Stimulated activated CD8-positive, alpha-beta memory T cell treated with anti-CD3 and anti-CD28 coated beads, Interleukin-7, amount 100 ng/mL, for 1 hour (primary cell): ENCODE measurements at places on chromosomes 12 and 14.

- DNase-seq = no peak
Measured at GRCh38 chr12:25497021-25497420, 56.1 kb downstream of the LMNTD1 start.

- DNase-seq = no peak
Measured at GRCh38 chr12:116639765-116640164, 80.6 kb downstream of the MAP1LC3B2 start.

- no peak for DNase-seq
Measured at GRCh38 chr12:18703321-18703720, 34.5 kb downstream of the PLCZ1 start.

DNA sequence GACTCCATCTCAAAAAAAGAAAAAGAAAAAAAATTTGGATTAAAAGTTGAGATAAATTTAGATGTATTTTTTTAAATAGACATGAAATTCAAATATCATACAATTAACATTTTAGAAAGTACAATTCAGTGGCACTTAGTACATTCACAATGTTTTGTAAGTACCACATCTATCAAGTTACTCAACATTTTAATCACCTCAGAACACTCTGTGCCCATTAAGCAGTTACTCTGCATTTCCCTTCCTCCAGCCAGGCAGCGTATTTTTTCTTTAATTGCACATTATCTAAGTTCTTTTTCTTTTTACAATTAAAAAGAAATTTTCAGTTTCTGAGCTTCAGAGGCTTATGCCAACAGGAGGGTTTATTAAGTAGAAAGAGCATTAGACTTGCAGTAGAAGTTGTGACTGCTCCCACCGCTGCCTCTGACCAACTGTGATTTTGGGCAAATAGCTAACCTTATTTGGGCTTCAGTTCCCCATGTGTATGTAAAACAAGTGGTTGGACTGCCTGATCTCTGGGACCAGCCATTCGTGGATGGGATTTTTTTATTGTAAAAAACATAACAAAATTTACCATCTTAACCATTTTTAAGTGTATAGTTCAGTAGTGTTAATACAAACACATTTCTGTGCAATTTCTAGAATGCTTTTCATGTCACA, 65.7 kb downstream of the WNK1 start:
- no peak for DNase-seq

GRCh38 chr12:104816845-104817503, 141.1 kb downstream of the SLC41A2 start:
- DNase-seq = no peak

- no peak for DNase-seq
Measured at GRCh38 chr12:47080725-47081502, 1.2 kb upstream of the AMIGO2 start.

GRCh38 chr12:129762436-129762835, 141.4 kb downstream of the TMEM132D start:
- no peak for DNase-seq

- DNase-seq = no peak
Measured at GRCh38 chr14:36646664-36647416, 14.8 kb upstream of the PAX9 start.

GRCh38 chr12:14554281-14555007, 13.2 kb downstream of the PLBD1 start:
- no peak for DNase-seq

DNA sequence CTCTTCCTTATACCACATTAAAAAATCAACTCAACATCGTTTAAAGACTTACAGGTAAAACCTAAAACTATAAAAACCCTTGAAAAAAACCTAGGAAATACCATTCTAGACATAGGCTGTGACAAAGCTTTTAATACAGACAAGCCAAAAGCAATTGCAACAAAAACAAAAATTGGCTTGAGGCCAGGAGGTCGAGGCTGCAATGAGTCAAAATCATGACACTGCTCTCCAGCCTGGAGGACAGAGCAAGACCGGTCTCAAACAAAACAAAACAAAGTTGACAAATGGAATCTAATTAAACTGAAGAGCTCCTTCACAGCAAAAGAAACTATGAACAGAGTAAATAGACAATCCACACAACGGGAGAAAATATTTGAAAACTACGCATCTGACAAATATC, 1057.8 kb downstream of the FSCB start:
- no peak for DNase-seq

DNA sequence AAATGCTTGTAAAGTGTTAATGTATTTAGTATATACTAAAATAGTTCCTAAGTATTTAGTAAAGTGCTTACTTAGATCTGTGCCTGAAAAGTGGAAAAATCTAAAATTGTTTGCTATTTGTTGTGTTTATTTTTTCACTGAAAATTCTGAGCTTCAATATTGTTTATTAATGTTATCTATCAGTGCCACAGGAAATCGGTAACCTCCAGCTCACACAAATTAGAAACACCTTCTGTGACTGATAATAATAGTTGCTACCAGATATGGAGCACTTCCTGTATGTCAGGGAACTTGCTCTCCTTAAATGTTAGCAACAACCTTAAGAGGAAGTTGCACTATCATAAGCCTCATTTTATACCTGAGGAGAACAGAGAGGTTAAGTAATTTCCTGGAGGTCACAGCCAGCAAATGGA, 723 bp upstream of the LRP10 start:
- no peak for DNase-seq

- DNase-seq = no peak
Measured at GRCh38 chr12:58342736-58343135, 401.4 kb downstream of the ATP23 start.

- DNase-seq = no peak
Measured at GRCh38 chr12:39375206-39375808, 67.6 kb downstream of the KIF21A start.

DNA sequence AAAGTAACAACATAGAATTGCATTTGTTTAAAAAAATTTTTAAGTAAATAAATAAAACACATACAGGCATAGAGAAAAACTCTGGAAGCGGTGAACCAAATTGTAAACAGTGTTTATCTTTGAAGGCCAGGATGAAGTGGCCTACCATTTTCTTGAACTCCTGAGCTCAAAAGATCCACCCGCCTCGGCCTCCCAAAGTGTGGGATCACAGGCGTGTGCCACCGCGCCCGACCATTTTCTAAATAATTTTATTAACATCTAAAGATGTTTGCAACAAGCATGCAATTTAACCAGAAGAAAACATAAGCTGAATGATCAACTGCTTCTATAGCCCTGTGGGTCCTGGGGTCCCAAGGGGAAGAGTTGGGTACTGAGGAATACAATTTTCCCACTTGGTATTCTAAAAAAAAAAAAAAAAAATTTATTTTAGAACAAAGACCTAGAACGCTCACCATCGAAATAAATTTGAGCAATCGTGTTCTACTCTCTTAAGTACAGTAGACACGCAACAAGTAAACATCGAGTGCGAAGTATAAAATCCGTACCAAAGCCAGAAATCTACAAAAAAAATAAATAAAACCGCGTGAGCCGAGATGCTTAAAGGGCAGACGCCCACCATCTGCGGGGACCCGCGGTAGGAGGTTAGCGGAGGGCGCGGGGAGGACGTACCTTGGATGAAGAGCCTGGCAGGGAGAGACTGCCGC, 484 bp downstream of the MIS18BP1 start:
- DNase-seq = no peak

- no peak for DNase-seq
Measured at GRCh38 chr12:6541371-6542165, 7.3 kb downstream of the GAPDH start.

DNA sequence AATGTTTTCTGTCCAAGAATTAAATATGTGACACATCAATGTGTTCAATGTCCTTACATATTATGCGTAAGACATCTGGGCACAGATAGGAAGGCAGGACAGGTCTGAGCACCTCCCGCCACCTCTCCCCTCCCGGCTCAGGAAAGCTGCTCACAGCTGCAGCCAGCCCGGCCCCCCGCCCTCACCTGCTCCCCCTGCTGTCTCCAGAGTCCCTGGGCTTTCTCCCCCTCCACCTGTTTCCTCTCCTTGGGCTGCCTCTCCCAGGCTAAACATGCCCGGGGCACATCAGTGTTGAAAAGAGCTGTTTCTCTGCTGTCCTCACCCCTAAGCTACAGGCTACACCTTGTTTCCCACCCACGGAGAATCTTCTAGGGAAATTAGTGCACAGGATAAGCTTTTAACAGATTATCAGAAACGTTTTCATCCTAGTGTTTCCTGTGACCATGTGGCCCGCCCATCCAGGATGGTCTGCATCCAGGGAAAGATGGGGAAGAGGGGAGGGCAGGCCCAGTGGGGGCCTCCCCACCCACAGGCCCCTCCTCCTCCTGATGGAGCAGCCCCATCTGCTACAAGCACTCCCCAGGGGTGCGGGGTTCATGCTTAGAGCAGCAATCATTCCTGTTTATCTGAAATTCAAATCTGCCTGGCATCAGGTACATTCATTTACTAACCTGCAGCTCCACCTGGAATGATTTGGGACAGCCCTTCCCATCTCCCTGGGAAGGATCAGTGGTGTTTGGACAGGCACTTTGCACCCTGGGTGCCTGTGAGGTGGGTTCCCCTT, 273.8 kb upstream of the SFSWAP start:
- no peak for DNase-seq

- no peak for DNase-seq
Measured at GRCh38 chr14:52112336-52113018, 43.6 kb upstream of the NID2 start.

DNA sequence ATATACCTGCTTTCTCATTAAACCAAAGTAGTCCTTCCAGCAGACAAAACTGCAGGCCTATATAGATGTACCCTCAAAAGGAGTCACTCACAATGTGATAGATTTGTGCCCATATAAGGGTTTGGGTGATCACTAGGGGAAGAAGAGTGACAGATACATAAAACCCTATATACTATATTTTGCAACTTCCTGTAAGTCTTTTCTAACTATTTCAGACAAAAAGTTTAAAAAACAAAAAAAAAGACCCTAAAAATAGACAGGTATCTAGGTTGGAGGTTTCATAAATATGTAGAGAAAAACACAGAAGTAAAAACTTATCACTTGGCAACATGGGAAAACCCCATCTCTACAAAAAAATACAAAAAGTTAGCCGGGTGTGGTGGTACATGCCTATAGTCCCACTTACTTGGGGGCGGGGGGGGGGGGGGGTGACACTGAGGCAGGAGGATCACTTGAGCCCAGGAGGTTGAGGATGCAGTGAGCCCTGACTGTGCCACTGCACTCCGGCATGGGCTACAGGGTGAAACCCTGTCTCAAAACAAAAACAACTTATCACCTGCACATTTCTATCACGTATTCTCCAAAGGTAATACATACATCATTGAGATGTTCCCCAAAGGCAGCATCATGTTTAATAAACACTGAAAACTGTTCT, 2.9 kb downstream of the VCPKMT start:
- DNase-seq = no peak
